NCI-H1436 treated with DMSO at 0.1 percent for 48 hours (cell line): ENCODE measurements at places on chromosomes 7 and 10.

DNA sequence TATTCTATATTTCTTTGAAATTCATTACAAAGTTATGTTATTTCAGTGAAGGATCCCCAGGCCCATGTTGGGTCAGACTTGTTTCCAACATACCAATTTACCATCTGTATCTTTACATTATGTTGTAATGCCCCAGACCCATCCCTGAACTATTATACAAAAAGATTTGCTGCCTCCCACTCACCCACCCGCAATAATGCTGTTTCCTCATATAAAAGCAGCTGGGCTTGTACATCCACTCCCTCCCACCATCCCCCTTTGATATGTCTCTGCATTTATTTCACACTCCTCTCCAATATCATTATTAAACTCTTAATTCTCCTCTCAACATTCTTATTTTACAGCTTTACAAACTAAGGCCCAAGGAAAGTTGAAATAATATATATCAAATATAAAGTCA, 153.7 kb downstream of the DOCK4 start:
- no peak for DNase-seq

GRCh38 chr7:146659732-146660131, 543.1 kb downstream of the CNTNAP2 start:
- DNase-seq, result no peak

- no peak for DNase-seq
Observed at GRCh38 chr7:106520962-106521514, 139.9 kb downstream of the CCDC71L start.

DNA sequence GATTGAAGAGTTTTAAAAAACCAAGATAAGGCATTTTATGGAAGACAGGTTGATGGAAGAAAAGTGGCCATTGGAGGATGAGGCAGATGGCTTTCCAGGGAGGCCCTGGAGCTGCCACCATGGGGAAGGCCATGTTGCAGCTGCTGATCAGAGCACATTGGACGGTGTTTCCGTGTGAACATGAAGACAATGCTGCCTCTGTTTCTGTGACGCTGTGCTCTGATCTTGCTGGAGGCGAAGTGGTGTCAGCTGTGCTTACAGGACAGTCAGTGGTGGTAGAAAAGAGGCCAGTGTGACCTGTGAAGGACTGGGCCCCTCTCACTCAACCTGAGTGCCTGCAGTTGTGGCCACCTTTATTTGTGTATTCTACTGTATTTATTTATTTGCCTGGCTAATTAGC, 132.9 kb downstream of the FAM204A start:
- DNase-seq, result no peak

GRCh38 chr7:132162556-132163144, 413.6 kb downstream of the PLXNA4 start:
- no peak for DNase-seq

GRCh38 chr7:117006907-117007684, 53.8 kb downstream of the ST7 start:
- DNase-seq, result no peak

- DNase-seq, result no peak
Observed at GRCh38 chr7:152522571-152523067, 86.8 kb upstream of the KMT2C start.

DNA sequence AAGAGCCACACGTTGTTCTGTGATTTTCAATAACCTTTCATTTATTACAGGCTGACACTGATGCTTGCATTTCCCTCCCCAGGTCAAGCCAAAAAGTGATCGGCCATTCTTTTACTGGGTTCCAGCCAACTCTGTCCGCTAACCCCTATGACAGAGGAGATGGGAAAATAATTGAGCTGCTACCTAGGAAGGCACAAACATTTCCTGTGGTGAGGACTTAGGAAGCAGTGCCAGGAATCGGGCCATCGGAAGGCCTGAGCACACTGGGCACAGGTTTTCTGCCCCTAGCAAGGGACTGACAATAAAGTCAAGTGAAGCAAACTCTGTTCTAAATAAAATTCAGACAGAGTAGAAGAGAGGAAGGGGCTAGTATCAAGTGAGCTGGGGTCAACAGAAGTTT, 313.0 kb upstream of the AOAH start:
- no peak for DNase-seq

DNA sequence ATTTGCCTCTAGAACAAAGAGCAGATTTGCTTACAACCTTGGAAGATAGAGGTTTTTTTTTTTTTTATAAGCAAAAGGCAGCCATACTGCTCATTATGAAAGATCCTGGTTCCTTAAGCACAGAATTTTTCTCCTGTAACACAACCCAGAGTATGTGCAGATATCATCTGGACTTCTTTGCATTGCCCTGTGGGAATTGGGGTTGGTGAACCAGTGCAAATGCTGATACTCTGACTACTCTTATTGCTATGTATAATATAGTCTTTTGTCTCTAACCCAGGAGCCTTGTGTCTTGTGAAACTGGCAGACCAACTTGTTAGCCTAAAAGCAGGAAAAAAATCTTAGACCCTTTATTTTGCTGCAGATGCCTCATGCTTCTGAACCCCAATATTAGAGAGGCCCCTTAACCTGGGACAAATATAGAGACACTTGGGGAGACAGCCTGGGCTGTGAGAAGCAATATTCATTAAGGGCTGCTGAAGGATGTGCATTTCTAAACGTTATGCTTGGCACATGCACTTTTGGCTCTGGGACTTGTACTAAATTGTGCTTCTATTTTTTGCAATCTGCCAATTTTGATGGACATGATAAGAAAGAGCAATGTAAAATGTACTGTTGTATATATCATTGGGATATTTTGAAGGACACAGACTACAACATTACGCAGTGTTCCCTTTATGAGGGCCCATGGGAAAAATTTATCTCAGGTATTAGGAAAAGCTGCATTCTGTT, 78.9 kb downstream of the ANLN start:
- no peak for DNase-seq

- no peak for DNase-seq
Observed at GRCh38 chr7:28847176-28847575, 111.0 kb downstream of the TRIL start.

DNA sequence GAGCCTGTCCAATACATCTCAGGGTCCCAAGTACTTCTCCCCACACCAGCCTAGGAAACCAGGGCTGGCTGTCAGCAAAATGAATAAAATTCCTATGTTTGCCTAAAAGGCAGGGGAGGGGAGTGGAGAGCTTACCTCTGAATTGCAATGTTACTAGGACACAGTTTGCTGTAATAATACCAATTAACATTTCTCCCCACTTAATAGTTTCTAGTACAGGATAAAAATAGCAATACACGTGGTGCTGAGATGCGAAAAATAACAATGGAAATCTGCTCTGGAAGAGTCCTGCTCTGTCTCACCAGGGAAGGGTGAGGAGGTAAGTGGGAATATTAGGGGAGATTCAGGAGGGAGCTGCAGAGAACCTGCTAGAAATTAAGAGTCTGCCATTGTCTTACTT, 112.3 kb downstream of the PLXNA4 start:
- no peak for DNase-seq

DNA sequence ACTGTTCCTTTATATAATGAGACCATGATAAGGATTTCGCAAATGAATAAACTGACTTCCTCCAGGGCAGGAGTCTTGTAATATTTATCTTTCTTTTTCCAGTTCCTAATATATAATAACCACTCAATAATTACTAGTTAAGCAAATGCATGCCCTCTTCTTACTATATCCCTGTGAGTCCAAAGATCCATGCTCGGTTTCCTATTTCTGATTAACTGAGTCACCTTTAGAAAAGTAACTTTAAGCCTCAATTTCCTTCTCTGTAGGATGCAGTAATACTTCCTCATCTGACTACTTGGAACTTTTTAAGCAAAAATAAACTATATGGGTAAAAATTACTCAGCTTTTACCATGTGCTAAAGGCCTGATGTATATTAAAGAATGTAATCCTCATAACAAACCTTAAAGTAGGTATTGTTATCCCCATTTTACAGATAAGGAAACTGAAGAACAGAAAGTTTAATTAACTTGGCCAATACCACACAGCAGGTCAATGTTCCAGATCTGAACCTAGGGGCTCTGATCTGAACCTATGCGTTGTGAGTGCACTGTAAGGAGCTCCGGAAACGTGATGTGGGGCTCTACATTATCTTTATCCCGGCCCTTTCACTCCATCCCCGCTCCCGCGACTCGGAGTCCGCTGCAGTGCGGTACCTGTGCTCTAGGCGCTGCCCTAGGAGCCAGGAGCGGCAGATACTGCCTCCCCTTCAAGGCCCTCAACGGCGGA, 458 bp downstream of the COX15 start:
- DNase-seq, result no peak

DNA sequence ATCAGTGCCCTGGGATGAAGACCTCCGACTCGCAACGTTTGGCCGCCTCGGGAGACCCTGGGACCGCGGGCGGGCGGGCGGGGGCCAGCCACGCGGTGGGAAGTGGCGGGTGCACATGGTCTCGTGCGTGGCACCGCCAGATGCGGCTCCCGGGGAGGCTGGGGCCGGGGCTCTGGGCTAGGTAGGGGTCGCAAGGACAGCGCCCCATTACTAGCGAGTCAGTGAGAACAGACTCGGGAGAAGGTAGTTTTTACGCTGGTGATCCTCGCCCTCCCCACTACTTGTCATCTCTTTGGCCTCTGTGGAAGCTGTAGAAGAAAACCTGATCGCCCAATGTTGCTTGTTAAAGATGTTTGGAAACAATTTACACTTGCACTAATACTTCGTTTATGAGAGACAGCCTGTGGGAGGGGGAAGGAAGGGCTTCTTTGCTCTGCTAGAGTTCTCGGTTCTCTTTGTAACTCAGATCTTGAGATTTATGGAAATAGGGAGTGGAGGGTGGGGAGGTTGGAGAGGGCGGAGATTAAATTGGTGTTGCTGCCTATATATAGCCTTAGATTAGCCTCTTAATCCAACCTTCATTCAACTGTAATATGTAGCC, 591 bp downstream of the BZW2 start:
- DNase-seq, result no peak

DNA sequence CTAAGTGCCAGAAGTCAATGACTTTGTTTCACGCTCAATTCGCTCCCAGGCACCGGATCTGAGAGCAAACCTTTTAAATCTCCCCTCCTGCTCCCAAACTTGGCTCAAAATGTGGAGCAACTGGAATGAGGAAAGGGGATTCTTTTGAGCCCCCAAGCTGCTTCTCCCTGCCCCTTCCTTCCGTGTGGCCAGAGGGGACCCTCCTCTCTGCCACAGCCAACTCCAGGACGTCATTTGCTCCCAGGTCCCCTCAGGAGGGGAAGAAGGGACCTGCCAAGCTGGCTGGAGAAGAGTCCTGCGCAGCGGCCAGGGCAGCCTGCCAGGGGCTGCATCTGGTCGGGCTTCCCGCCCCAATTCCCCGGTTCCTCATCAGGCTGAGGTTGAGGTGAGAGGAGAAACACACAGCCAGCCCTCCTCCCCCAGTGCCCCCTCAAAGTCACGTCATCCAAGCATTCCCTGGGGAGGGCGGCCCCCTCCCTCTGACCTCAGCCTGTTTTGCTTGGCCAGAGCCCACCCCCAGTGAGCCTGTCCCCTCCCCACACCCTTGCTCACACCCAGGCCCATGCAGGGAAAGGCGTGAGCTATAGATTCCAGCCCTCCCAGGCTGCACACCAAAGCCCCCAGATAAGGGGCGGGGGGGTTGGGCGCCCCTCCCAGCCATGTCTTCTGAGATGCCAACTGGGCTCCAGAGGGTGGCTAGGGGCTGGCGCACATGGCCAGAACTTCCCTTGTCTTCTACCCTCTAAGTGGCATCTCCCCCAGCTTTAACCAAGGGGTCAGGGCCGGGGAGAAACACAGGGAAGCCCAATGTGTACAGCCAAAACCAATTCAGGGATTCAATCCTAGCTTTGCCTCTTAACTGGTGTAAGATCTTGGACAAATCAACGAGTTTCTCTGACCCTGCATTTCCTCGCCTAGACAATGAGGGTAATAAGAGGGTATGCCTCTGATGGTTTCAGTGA, 35.0 kb downstream of the SH3PXD2A start:
- no peak for DNase-seq

GRCh38 chr7:91843831-91844230, 36.7 kb downstream of the MTERF1 start:
- DNase-seq, result no peak

DNA sequence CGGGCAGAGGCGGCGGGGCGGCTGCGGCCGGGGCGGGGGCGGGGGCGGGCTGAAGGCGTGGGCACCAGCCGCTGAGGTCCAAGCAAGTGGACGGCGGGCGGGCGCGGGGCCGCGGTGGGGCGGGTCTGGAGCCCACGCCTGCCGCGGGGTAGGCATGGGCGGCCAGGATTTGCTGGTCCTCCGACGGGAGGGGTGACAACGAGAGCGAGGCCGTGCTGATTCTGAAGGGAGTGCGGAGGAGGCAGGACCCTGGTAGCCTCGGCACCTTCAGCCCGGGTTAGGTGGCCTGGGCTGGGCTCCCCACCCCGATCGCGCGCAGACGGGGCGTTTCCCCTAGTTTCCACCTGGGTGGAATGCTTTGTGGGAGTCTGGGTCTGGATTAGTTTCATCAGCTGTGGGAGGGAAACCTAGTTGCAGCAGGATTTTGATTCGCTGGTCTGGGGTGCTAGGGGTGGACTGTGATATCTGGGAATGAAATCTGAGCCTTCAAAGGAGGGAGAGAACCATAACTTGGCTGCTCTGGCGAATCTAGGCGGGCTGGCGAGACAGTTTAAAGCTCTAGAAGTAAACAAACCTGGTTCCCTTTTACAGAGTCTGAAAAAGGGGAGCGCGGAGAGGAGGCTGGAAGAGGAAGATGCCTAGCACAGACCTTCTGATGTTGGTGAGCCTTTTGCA, 609 bp downstream of the SGPL1 start:
- no peak for DNase-seq

DNA sequence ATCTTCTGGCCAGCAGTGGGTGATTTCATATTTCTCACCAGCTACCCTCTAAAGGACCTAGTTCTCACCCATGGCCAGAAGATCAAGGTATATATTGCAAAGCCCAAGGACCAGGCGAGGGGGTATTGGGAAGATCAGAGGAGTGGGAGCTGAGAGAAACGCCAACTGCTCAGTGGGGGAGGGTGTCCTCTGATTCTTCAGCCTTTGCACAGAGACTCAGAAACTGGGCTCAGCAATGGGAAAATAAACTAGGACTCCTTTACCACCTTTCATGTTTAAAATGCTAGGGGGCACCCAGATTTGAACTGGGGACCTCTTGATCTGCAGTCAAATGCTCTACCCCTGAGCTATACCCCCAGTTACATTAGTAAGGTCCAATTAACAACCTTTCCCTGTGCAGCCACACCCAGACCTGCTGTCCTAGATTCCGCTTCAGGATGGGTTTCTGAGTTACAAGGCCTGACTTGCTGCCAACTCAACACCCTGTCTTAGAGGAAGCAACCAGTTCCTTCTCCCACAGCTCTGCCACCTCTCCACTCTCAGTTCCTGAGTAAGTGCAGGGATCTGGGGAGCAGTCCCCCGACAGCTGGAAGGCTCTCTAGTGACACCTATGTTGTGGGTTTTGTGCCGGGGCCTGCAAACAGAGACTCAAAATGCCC, 93.5 kb downstream of the ZNF783 start:
- DNase-seq, result no peak
